T-helper 22 cell (primary cell): ENCODE measurements at places on chromosomes 13 and 19.

DNA sequence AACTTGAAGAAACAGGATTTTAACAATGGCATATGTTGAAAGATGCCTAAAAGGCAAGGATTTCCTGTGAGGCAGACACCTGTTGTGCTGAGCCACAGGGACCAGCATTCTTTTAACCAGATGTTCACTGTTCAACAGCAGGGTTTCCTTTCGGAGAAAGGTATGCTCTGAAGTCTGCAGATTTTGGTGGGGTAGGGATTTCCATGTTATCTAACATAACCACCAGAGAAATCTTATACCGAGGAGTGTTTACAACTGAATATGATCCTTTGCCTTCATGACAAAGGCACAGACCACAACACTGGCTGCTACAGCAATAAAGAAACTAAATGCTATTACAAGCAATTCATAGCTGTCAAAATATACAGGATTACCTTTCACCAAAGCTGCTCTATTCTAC, 48.1 kb downstream of the MPHOSPH8 start:
- DNase-seq: no peak

- no peak for DNase-seq
Measured at GRCh38 chr13:96771486-96772367, 222.5 kb downstream of the OXGR1 start.

DNA sequence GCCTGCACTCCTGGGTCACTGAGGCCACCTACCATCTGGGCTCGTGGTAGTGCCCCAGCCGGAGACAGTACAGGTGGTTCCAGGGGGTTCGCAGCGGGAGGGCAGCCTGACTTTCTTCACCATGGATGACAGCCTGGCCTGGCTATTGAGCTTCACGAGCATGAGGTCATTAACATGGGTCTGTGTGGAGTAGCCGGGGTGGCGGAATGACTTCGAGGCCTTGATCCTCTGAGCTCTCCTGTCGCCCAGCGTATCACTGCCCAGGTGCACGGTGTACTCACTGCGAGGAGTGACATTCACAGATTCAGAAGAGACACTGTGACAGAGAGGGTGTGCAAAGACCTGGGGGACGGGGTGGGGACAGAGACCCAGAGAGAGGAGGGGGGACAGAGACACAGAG, 3.5 kb downstream of the KLK7 start:
- no peak for DNase-seq

DNA sequence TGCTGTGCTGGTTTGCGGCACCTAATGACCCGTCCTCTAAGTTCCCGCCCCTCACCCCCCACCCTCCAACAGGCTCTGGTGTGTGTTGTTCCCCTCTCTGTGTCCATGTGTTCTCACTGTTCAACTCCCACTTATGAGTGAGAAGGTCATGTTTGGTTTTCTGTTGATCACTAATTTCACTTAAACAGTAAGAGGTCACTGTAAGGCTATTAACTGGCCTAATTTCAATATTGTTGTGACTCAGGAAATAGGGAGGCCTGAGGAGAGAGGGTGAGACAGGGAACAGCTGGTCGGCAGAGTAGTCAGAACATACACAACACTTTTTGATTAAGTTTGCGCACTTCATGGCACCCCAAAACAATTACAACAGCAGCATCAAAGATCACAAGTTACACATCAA, 15.6 kb downstream of the TUBGCP3 start:
- DNase-seq: no peak

DNA sequence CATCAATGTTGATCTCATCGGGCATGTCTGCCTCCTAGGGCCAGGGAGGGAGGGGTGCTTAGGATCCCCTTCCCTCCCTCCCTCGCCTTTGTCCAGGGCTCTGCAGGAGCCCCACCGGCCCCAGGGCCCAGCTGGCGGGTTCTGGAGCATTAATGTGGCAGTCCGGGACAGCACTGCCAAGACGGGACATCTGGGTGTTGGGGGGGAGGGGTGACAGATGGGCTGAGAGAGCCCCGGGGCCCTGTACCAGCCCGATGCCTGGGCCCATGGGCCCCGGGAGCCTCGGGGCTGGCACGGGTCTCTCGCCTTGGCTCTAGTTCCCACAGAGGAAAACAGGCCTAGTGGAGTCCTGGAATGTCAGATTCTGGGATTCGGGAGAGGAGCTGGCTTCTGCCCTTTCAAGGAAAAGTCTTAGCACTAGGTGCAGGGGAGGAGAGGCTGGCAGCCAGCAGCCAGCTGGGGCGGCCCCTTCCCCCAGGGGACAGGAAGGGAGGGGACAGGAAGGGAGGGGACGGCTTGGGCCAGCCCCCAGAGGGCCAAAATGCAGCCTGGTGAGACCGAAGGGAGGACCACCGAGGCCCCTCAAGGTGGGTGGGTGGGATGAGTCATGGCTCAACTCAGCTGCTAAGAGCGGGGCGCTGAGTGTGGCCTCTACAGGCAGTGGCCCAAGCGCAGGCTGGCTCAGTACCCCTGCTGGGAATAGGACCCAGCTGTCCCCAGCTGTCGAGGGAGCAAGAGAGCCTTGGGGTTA, 3.1 kb downstream of the PPP1R14A start:
- DNase-seq: no peak

- DNase-seq: no peak
Measured at GRCh38 chr19:52211926-52212571, 22.2 kb downstream of the PPP2R1A start.

DNA sequence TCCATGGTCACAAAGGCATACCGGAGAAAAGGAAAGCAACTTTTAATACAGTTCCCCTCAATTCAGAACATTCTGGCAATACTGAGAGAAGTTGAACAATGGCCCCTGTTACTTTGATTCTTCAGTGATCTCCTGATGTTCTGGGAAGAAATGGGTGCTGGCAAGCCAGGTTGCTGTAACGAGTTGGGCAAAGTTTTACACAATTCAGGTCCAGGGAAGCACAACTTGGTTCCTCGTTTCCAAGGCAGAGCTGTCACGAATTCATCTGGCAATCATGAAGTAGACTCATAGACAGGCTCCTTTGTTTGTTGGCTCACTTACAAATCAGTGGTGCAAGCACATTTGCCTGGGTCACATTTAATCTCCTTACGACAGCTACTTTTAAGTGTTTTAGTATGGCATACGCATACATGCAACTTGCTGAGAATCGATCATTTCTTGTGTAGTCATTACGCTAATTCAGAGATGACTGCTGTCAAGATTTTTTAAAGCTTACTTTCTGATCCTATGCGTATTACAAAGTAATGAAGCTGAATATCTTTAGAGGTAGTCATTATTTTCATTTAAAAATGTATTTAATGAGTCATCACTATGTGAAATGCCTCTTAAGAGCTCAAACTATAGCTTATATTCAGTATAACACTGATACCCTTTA, 174.7 kb downstream of the GPC5 start:
- no peak for DNase-seq

DNA sequence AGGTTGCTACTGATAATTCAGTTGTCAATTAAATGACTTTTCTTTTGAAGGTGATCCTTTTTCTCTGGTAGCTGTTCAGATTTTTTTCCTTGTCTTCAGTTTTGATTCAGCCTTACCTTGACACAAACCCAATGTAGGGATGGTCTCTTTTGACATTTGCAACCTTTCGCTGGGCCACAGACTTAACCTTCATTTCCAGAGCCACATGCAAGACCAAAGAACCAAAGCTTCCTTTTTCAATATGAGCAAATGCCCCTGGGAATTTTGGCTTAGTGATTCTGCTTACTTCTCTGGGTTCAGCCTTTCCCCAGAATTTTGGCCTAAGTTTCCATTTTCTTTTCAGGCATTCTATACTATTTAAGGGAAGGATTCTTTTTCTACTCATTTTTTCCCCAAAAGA, 19.6 kb downstream of the SIGLEC5 start:
- no peak for DNase-seq
